Muscle of leg (tissue), 16 donors: ENCODE measurements at places on chromosomes 12 and 14. TPM values are rescaled to one million over a fixed set of nuclear protein-coding genes. Genes with fewer than 3 reads are reported as not detected.

RPL10L gene
- not detected for total RNA-seq

SLC25A47 gene
- 0.09 TPM for total RNA-seq

NOS1 gene
- 0.18 TPM for total RNA-seq

P2RX2 gene
- total RNA-seq: not detected

GRCh38 chr12:1041478-1041877, 50.5 kb downstream of the ERC1 start:
- DNase-seq: no peak

DNA sequence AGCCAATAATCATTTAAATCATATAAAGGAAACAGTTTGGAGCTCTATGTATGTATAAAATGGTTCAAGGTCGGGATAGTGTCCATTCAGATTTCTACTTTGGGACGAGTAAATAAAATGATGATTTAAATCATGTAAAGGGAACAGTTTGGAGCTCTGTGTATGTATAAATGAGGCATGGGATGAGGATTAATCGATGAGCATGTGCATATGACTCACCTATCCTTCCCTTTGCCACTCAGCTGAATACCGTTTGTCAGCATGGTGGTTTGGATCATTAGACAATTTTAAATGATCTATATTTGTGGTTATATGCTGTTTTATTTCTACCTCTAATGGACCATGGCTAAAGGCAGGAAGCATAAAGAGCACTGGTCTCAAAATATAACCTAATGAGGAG, 7.1 kb upstream of the SLCO1A2 start:
- no peak for DNase-seq

DNA sequence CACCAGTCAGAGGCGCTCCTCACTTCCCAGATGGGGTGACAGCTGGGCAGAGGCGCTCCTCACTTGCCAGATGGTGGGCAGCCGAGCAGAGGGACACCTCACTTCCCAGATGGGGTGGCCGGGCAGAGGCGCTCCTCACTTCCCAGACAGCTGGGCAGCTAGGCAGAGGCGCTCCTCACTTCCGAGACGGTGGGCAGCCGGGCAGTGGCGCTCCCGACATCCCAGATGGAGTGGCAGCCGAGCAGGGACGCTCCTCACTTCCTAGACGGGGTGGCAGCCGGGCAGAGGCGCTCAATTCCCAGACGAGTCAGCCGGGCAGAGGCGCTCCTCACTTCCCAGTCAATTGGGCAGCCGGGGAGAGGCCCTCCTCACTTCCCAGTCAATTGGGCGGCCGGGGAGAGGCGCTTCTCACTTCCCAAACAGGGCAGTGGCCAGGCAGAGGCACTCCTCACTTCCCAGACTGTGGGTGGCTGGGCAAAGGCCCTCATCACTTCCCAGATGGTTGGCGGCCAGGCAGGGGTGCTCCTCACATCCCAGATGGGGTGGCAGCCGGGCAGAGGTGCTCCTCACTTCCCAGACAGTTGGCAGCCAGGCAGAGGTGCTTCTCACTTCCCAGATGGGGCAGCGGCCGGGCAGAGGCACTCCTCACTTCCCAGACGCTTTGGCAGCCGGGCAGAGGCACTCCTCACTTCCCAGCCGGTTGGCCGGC, 143.8 kb upstream of the ARID2 start:
- no peak for DNase-seq

GRCh38 chr12:131928080-131928710, 881 bp upstream of the PUS1 start:
- DNase-seq: peak; percentile 58

- DNase-seq: no peak
Observed at GRCh38 chr14:46487582-46488350, 163.8 kb downstream of the RPL10L start.

DNA sequence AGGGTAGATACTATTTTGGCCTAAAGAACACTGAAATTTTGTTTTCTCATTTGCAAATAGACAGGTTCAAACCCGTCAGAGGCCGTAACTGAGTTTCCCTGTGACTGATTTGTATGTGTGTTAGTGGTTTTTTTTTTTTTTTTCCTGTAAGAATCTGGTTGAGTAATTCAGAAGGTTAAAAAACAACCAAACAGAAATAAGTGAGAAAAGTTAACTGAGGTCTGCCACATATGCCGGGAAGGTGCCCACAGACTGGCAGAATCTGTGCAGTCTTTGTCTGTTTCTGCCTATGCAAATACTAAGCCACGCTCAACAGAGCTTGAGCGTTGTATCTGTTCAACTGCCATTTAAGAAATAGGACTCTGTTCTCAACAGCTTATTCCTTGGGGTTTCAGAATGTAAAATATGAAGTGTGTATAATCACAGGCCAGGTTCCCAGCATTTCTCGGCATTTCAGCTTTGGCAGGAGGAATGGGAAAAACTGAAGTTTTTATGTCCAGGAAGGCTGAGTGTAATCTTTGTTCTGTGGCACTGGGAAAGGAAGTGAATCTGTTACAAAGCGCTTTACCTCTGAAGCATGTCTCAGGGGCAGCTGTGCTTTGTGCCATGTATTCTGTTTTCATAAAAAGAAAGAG, 181.9 kb downstream of the PRKCH start:
- DNase-seq: peak; percentile 93

- no peak for DNase-seq
Observed at GRCh38 chr12:72323881-72324280, 51.7 kb downstream of the TRHDE start.

DNA sequence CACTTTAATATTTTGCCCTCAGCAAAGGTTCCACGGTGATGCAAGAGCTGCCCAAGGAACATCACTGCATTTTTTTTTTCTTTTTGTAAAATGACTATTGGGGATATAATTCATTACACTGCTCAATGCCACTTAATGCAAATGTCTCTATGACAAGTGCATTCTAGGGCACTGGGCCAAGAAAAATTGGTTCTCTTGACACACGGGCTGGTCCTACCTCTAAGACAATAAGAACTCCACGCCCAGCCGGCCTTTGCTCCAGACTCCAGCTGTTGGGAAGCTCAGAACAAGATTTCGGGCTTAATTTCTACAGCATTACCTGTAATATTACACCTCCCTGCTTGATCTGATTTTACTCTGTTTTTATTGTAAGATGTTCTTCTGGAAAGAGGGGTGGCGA, 48.8 kb upstream of the VRK1 start:
- no peak for DNase-seq

DNA sequence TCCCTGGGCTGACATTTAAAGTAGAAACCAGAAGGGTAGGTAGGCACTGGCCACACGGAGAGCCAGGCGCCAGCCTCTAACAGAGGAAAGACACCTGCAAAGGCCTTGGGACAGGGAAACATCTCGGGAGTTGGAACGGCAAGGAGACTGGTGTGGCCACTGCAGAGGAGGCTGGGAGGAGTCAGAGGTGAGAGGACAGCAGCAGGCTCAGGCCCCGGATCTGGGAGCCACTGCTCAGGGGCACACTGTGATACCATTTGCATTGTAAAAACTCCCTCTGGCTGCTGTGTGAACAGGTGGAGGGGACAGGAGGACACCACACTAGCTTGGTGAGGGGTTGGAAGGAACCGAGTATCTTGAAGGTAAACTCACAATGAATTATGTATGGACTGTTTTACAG, 2.7 kb downstream of the ANHX start:
- no peak for DNase-seq

GRCh38 chr14:94882401-94882800, 112.5 kb upstream of the GSC start:
- DNase-seq: no peak

- no peak for DNase-seq
Observed at GRCh38 chr14:78967111-78967809, 797.1 kb downstream of the NRXN3 start.

- DNase-seq: no peak
Observed at GRCh38 chr14:101884089-101884933, 80.1 kb upstream of the DYNC1H1 start.

- DNase-seq: peak; percentile 59
Observed at GRCh38 chr12:13194401-13195110, 2.0 kb upstream of the EMP1 start.

DNA sequence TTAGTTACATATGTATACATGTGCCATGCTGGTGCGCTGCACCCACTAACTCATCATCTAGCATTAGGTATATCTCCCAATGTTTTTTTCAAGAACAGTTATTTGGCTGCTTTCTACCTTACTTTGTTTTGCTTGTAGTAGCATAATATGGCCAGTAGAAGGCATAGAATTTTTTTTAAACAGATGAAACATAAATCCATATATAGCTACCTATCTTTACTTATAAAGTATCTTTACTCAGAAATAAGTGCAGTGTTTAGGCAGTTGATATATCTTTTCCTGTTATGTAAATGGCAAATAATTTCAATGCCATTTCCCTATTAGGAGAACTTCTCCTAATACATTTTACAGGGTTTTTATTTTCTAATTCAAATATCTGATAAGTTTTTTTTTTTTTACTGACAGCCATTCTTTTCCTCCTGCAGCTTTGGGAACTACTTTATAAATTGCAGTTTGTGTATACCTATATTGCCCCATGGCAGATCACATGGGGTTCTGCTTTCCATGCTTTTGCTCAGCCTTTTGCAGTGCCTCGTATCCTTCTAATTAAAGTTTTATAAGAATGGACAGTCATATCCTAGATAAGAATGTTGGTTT, 143.1 kb downstream of the PCNX1 start:
- DNase-seq: no peak

GRCh38 chr12:3631759-3632158, 121.2 kb downstream of the CRACR2A start:
- no peak for DNase-seq

GRCh38 chr14:39107591-39107996, 4.6 kb upstream of the SEC23A start:
- peak; percentile 45 for DNase-seq

- no peak for DNase-seq
Observed at GRCh38 chr12:14431975-14432374, 66.5 kb downstream of the ATF7IP start.

- DNase-seq: peak; percentile 20
Observed at GRCh38 chr14:31921721-31922120, 155.4 kb upstream of the ARHGAP5 start.
